ENCODE measurements at places on chromosomes 6 and 20. TPM values are rescaled to one million over a fixed set of nuclear protein-coding genes. Genes with fewer than 3 reads are reported as not detected.

- no peak for DNase-seq
Measured at GRCh38 chr6:166523782-166524559, 62.5 kb downstream of the RAMACL start.

TFAP2C gene
- 34.8 TPM for total RNA-seq

DNA sequence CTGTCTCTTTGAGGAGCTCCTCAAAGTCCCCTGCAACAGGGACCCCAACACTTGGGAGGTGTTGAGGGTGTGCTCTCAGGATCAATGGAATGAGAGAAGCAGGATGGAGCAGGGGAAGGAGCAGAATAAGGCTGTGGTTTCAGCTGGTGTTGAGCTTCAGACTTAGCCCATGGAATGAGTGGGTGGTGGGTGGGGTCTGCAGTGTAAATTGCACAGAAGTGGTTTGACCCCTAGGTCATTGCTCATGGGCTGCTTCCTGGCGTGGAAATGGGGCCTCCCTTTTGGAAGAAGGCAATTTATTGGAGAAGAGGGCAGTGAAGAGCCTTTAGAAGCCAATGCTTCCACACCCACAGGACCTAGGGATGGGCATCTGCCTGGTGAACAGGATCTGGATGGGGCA, 37.0 kb upstream of the KCNG1 start:
- DNase-seq, result no peak

FOXQ1 gene
- total RNA-seq, result 57.0 TPM

- DNase-seq, result no peak
Measured at GRCh38 chr6:141488488-141488887, 644.2 kb upstream of the GJE1 start.

- no peak for DNase-seq
Measured at GRCh38 chr6:106572875-106573585, 56.3 kb downstream of the RTN4IP1 start.

DNA sequence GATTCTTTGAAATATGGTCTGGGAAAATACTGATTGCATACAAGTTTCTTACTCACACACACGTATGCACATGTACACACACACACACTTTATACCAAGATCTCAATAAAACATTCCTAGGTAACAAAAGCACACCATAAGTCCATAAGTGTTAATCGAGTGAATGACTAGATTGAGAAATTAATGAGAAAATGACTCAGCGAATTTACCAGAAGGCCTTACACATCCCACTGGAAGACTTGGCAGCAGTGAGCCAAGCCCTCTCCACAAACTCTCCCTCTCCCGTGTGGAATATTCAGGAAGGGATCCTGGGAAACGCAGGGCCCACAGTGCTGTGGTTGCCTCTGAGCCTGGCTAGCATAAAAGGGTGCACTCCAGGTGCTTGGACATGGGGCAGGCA, 227.2 kb downstream of the LY86 start:
- DNase-seq, result no peak

HS3ST5 gene
- total RNA-seq, result 0.09 TPM

BPI gene
- total RNA-seq, result not detected

DNA sequence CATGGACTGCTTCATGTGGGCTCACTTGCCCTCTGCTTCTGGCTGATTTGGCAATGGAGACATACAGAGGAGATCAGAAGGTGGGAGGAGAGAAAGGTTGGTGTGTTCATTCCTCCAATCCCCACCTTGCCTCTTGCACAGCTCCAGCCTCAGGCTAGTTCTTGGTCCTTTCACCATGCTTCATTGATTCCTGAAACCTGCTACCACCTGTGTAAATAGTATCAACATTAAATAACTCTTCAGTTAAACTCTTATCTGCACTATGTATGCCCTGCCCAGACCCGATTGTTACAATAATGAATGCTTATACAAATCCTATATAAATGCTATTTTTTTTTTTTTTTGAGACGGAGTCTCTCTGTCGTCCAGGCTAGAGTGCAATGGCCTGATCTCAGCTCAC, 174.5 kb downstream of the CD83 start:
- DNase-seq, result no peak

DNA sequence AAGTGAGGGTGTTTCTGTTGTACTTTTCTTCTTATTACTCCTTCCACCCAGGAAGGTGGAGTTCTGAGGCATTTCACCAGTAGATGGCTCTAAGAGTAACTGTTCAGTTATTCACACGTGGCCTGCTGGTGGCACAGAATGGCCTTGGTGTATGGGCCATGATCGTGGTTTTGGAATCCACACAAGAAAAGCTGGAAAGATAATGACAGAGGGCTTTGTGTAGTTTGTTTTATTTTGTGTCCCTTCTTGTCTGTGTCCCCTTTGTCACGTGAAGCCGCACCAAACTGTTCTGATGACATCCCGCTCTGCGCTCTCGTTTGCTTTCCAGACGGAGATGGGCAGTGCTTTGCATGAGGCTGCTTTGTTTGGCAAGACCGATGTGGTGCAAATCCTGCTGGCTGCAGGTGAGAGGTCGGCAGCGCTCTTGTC, 93.4 kb downstream of the ANKS1A start:
- no peak for DNase-seq

ILRUN gene
- total RNA-seq, result 57.8 TPM

GRCh38 chr6:19327241-19327640, 509.9 kb upstream of the ID4 start:
- DNase-seq, result no peak

GRCh38 chr20:59006864-59007664, at the start of gene CTSZ:
Gene CTSZ, minus strand, starts transcription at chr20:59007254. Its CDS starts 126 bp downstream, at chr20:59007128.
- no peak for DNase-seq

- no peak for DNase-seq
Measured at GRCh38 chr20:52619101-52619500, 353.1 kb upstream of the TSHZ2 start.

DNA sequence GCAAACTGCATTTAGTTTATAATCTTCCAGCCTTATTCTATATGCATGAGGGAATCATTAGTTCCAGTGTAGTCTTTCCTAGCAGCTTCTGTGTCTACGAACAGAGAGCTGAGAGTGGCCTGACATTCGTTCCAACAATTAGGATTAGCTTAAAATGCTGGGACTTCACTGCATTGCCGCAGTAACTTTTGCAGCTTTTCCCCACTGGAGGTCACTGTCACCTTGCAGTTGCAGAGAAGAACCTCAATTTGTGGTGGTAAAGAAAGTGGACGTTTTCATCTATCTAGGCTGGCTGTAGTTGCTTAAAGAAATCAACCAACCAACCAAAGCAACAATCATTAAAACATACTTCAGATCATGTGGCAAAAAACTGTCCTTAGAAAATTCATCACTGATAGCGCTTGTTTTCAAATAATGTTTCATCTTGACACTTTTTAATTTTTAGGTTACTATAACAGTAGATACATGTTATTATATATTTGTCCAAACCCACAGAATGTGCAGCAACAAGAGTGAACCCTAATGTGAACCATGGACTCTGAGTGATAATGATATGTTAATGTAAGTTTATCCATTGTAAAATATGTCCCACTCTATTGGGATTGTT, 12.2 kb downstream of the MYLK4 start:
- peak; percentile 38 for DNase-seq

CALHM4 gene
- total RNA-seq, result not detected

- no peak for DNase-seq
Measured at GRCh38 chr20:47019121-47019824, 124.6 kb downstream of the EYA2 start.

GRCh38 chr6:85449818-85450759, at the start of gene NT5E:
Gene NT5E, plus strand, starts transcription at chr6:85450083. Its CDS starts 57 bp downstream, at chr6:85450140.
- DNase-seq, result peak; percentile 88

ANGPT4 gene
- not detected for total RNA-seq

GJA10 gene
- not detected for total RNA-seq

DNA sequence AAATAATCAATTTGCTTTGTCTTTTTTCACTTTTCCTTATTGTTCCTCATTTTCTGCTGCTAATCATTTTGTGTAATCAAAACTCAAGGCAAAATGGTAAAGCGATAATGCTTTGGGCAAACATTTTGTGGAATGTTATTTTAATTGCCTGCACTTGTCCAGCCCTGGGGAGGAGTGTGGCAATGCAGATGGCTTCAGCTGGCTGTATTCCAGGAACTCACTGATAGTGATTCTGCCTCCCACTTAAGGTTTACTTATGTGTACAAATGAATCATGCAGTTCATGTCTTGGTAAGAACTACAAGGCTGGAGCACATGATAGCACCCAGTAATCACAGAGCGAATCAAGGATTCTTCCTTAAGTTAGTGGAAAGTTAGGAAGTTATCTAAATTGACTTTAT, 107.8 kb downstream of the COL19A1 start:
- no peak for DNase-seq

GRCh38 chr6:68915586-68915985, 280.5 kb downstream of the ADGRB3 start:
- DNase-seq, result no peak

DZANK1 gene
- total RNA-seq, result 4.4 TPM

PSORS1C1 gene
- total RNA-seq, result 34.2 TPM

GRCh38 chr6:9943026-9943425, 471.8 kb downstream of the TFAP2A start:
- DNase-seq, result no peak

- DNase-seq, result no peak
Measured at GRCh38 chr6:130852844-130853554, 25.8 kb downstream of the SMLR1 start.

- DNase-seq, result no peak
Measured at GRCh38 chr6:159852877-159853276, 37.9 kb upstream of the MAS1 start.

SNAP91 gene
- not detected for total RNA-seq

LGSN gene
- total RNA-seq, result not detected

DNA sequence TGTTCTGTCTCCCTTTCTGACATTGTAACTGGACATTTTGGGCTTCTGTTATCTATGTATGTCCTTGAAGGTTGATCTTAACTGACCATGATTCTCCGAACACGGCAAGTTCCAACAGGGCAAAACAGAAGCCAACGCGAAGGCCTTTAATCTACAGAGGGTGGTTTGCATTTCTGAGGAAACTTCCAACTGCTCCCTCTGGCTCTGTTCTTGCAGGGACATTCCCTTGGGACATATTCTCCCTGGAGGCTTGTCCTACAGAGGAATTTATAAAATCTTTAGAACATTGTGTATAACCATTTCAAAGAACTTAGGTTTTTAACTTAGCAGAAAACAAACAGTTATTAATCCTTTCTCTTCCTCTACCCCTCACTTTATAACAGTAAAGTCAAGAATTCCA, 189.0 kb upstream of the CDYL start:
- DNase-seq, result no peak

- DNase-seq, result no peak
Measured at GRCh38 chr6:11727998-11728961, 50.3 kb downstream of the ADTRP start.

GRCh38 chr6:44034391-44034861, 92.8 kb downstream of the MRPL14 start:
- DNase-seq, result peak; percentile 87

GRCh38 chr20:50521221-50522052, 11.3 kb downstream of the PTPN1 start:
- DNase-seq, result no peak

GRCh38 chr6:147382945-147383554, 125.4 kb upstream of the SAMD5 start:
- no peak for DNase-seq

GRCh38 chr6:14762077-14762476, 483.8 kb upstream of the JARID2 start:
- no peak for DNase-seq

- DNase-seq, result no peak
Measured at GRCh38 chr6:112923940-112924587, 576.9 kb downstream of the RFPL4B start.

DNA sequence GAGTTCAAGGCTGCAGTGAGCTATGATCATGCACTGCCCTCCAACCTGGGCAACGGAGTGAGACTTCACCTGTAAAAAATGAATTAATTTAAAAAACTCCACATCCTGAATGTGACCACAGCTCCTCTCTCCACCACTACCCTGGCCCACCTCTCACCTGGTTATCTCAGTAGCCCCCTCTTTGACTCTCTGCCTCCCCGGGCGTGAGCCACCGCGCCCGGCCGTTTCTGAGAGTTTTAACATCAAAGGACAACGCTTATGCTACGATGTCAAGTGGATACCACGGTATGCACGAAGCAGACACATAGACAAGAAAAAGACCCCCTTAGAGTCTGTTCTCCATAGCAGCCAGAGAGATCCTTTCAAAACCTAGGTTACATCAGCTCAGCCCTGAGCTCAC, 48.7 kb downstream of the FGD2 start:
- DNase-seq, result no peak

PRELID3B gene
- 137 TPM for total RNA-seq

DNA sequence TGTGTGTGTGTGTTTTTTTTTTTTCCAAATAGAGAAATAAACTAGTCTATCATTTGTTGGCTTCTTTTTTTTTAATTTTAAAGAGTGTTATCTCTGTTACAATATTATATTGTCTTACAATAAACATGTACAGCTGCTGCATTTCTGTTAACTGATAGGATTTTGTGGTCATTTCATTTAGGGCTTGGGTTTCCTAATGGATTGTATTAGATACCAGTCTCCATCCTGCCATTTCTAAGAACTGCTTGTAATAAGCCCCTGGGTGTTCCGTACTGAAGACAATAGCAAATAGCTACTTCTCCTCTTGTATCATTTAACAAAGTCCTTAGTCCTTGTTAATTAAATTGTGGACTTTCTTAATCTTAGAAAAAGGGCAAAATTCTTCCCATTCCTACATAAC, 45.7 kb downstream of the SOBP start:
- DNase-seq, result no peak

DNA sequence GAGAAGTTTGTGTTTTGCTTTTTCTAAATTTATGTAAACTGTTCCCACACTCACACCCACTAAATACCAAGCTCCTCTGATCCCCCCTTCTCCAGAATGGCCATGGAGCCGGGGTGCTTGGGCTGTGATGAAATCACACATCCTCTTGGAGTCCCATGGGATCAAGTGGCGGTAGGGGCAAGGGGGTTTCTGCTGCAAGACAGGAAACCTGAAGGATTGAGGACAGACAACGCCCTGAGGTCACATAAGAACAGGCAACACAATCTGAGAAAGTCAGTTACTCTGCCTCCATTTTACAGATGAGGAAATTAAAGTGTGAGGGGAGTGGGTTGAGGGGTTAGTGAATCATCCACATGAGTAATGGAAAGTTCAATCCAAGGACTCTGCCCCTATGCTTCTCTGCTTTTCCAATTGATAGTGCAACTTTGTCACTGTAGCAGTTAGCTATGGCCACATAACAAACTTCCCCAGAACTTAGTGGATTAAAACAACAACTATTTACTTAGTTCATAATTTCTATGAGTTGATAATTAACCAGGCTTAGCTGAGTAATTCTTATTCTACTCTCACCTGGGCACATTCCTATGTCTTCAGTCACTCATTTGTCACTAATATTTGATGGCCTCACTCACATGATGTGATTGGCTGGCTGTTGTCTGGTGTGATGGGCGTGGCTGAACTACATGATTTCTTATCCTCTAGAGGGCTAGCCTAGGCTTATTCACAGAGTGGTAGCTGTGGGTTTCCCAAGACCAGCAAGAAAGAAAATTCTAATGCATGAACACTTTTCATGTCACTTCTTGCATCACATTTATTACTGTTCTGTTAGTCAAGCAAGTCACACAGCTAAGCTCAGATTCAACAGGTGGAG, 311.1 kb upstream of the RNF24 start:
- DNase-seq, result no peak

- DNase-seq, result no peak
Measured at GRCh38 chr6:12148841-12149240, 136.7 kb downstream of the HIVEP1 start.

HSF2 gene
- 12.4 TPM for total RNA-seq

- DNase-seq, result peak; percentile 58
Measured at GRCh38 chr20:32674362-32674789, 635 bp upstream of the C20orf203 start.

ALDH5A1 gene
- 19.1 TPM for total RNA-seq

GRCh38 chr6:127297502-127298070, 30.9 kb downstream of the RNF146 start:
- no peak for DNase-seq

CGA gene
- not detected for total RNA-seq

- DNase-seq, result no peak
Measured at GRCh38 chr6:43862925-43863324, 92.9 kb downstream of the VEGFA start.
